Mucosa of descending colon (tissue), 3 donors: ENCODE measurements at places on chromosomes 1 and 21. TPM values are rescaled to one million over a fixed set of nuclear protein-coding genes. Genes with fewer than 3 reads are reported as not detected.

DMRTA2 gene
- total RNA-seq: not detected

CFAP141 gene
- not detected for total RNA-seq

TOMM40L gene
- total RNA-seq: 24.5 TPM

S100A1 gene
- total RNA-seq: 5.6 TPM

DNA sequence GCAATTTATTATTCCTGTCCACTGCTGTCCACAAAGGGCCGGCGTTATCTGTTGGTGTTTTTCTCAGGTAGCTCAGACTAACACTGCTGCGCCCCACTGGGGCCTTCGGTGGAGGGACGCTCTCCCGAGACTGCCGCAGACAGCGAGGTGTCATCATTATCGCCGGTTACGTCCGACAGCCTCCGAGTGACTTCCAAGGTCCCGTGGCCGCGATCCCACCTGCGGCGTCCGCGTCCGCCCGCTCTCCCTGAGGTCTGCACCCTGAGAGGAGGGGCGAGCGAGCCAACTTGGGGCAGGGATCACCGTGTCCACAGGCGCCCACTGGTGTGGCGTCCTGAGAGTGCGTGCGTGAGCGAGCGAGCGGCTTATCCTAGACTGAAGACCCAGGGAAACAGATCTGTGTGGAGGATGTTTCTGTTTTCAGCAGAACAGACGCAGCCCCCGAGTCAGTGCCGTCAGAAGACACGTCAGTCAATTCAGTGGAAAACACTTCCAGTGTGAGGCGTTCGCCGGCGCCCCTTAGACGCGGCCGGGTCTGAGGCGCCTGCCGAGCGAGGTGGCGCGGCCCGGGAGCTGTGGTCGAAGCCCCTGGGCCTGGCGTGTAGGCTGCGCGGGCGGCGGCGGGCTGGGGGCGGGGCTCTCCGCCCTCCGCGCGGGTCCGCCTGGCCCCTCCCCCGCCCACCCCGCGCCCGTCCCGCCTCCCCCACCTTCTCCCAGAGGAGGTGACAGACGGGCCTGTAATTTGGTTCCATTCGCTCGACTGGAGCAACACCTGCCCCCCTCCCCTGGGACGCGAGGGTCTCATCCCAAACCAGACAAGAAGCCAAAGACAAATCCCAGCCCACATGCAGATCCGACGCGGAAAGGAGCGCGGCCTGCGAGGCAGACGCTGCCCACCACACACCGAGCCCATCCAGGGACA lies 12.6 kb downstream of the NHLH2 start:
- DNase-seq: peak; percentile 13

DNA sequence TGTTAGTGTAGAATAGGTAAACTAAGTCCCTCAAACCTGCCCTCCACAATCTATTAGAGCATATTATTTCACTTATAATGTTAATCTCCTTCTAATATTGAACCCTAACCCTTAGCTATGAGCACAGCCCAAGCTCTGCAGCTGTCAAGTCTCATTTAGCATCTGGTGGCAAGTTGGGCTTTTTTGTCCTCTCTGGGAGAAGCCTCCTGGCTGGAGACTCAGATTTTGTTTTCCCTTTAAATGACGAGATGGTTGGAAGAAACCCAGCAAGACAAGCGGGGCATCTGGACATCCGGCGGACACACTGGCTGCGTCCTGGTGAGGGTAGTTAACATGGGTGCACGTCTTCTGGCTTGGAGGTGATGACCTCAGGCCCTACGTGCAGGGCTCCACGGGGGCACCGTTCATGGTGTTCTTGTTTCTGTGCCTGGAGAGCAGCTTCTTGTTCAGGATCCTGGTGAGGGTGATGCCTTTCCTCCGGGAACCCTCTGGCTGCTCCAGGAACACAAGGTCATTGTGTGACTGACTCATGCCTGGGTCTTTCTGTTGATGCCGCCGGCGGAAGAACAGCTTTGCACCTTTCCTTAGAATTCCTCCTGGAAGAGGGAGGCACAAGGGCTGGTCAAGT lies 9.7 kb upstream of the PRDM15 start:
- DNase-seq: no peak

GRCh38 chr1:30161953-30162352 lies 561.4 kb downstream of the MATN1 start:
- no peak for DNase-seq

DNA sequence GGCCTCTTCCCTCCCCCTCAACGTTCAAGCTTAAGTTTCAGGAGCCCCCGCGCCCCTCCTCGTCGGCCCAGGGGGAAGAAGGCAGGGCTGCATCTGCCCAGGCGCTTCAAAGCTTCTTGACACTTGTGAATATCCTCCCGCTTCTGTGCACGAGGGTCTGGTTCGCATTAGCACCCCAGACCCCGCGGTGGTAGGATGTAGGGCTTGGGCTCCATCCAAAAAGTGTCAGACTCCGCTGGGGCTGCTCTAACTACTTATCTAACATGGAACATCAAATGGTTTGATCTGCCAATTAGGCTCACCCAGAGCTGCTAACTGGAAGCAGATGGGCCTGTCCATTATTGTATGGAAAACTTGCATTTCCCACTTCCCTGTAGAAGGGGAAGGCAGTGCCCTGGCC lies 28.9 kb downstream of the TAS1R2 start:
- no peak for DNase-seq

DNA sequence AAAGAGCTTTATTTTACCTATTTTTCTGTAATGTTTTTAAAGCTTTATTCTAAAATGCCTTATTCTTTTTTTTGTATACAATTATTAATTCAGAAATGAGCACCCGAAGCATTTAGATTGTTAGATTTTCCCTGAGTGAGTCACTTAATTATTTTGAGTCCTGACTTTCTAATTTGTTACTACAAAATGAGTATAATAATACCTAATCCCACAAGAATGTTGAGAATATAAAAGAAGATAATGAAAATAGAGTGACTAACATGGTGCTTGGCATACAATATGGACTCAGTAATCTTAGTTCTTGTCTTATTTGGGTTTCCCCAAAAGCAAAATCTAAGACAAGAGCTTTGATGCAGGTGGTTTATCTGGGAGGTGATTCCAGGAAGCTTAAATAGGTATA lies 142.2 kb downstream of the LHX8 start:
- DNase-seq: no peak
